Neuronal stem cell (in vitro differentiated cells): ENCODE measurements at places on chromosomes 1 and 21.
A peak's percentile ranks its signal among the peaks of the same experiment; 100 is the strongest.

GRCh38 chr1:35655196-35655595 is 13.9 kb upstream of the PSMB2 start:
- no peak overlapping the region for H3K4me3 ChIP-seq
- peaks cover 6% of the 10 kb centered on the region for H3K27me3 ChIP-seq
- no peak overlapping the region for H3K27ac ChIP-seq
- no peaks in the 10 kb centered on the region for H3K4me1 ChIP-seq

DNA sequence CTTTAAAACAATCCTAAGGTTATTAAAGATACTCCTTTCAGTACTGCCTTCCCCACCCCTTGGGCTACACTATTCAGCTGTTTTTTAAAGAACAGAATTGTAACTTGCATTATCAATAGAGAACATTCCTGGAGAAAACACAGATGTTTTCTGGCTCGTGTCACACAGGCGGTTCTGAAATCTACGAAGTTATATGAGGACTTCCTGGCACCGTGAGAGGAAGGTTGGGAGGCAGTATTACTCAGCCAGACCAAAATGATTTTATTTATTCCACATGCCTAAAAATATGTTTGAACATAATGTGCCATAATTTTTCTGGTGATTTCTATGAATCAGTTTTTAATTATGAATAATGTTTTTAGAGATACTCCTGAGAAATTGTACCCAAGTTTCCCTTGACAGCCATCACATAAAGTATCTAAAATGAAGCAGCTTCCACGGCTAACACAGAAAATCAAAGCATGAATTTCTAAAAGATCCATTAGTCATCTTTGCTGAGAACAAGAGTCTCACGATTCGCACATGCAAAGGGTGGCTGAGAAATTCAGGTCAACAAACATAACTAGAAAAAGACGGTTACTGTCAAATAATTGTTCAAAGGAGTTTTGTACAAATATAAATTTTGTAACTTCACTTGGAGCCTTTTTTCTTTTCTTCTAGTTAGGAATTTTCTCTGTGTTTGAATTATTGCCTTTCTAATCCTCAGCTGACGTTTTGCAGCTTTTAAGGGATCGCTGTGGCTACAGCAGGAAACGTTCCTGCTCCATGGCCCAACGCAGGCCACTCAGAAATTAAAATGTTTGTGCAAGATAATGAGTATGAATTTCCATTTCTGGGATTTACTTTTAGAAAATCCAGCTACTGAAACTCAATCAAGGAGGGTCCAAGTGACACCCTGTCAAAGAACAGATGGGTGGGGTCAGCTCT is 8.0 kb upstream of the SIM2 start:
- no peak overlapping the region for H3K27ac ChIP-seq
- H3K27me3 ChIP-seq, result peaks cover 92% of the 10 kb centered on the region
- no peak for DNase-seq

DNA sequence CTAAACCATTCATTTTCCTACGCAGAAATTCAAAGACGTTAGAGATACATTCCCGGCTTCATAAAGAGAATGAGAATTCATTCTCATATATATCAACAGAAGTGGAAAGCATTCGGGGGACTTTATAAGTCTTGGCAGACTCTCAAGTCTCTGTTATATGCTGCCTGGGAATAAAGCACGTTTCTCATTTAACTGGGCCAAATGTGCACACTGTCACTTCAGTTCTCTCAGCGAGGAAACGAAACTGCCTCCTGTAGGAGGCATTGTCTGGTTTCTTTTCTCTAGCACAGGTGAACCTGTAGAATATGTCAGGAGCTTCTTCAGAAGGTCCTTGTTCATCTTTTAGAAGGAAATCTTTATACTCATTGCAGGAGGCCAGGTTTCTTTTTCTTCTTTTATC is 367.6 kb downstream of the PTBP2 start:
- no peak for DNase-seq
- no peaks in the 10 kb centered on the region for H3K36me3 ChIP-seq
- H3K27ac ChIP-seq, result no peak overlapping the region
- H3K27me3 ChIP-seq, result no peaks in the 10 kb centered on the region

DNA sequence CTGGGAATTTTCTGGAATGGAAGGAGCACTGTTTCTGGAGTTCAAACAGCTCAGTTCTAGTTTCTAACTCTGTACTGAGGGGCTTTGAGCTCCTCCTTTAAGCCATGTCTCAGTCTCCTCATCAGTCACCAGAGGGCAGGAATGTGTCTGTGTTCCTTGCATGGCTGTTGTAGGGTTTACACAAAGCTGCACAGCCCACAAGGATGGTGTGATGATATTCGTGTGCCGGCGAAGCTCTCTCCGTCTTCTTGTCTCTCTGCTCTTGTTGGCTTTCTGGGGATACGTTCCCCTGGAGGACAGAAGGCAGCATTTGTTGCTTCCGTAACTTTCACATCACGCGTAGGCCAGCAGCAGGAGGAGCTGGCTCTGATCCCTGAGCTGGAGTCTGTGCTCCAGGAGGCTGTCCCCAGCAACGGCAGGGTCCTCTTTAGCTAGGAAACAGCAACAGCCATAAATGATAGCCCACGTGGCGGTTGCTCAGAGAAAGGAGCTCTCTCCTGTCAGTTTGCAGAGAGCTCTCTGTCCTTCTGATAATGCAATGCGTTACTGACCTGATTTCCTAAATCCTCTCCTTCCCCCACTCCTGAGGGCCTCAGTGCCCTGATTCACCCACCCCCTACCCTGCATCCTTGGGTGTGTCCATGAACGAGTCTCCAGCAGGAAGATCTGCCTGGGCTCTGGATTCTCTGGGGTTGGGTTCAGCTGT is 189.2 kb upstream of the VAMP3 start:
- no peak overlapping the region for H3K27ac ChIP-seq
- peaks cover 6% of the 10 kb centered on the region for H3K4me1 ChIP-seq
- H3K4me3 ChIP-seq, result no peak overlapping the region
- no peaks in the 10 kb centered on the region for H3K36me3 ChIP-seq

- H3K4me1 ChIP-seq, result peaks cover 7% of the 10 kb centered on the region
- no peak overlapping the region for H3K27ac ChIP-seq
- H3K4me3 ChIP-seq, result no peak overlapping the region
- peaks cover 40% of the 10 kb centered on the region for H3K27me3 ChIP-seq
- DNase-seq, result no peak
Observed at GRCh38 chr1:154489695-154490274, 12.2 kb upstream of the TDRD10 start.

GRCh38 chr1:158810311-158810710 is 20.8 kb upstream of the MNDA start:
- no peak overlapping the region for H3K27ac ChIP-seq
- H3K27me3 ChIP-seq, result no peaks in the 10 kb centered on the region
- no peak for DNase-seq
- H3K4me3 ChIP-seq, result no peak overlapping the region
- no peaks in the 10 kb centered on the region for H3K4me1 ChIP-seq

DNA sequence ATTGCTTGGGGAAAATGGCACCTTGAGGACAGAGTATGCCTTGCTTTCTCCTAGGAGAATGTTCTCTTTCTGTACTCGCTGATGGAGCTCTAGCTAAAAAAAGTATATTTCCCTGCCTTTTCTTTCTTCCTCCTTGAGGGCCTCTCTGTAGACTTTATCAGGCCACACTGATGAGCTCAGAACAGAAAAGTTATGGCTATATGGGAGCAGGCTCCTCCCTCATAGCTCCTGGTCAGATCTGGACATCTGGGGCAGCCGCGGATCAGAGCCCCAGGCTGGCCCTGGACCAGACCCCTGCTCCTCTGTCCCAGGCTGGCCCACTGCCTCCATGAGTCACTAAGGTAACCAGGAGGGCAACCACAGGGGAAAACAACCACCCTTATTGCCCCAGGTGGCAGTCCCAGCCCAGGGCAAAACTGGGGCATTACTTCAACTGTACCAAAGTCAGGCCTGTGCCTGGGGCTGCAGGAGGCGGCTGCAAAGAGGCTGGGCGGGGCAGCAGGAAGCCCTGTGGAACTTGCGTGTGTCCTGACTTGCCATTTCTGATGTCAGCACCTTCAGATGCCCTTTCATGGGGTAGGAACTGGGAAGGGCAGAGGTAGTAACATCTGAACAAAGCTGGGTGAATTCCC is 26.3 kb upstream of the ZNF648 start:
- no peaks in the 10 kb centered on the region for H3K36me3 ChIP-seq
- DNase-seq, result no peak
- no peak overlapping the region for H3K4me3 ChIP-seq
- H3K27ac ChIP-seq, result no peak overlapping the region
- H3K27me3 ChIP-seq, result no peaks in the 10 kb centered on the region

- no peak for DNase-seq
- no peak overlapping the region for H3K4me3 ChIP-seq
- no peak overlapping the region for H3K27ac ChIP-seq
- peaks cover 58% of the 10 kb centered on the region for H3K27me3 ChIP-seq
- peaks cover 7% of the 10 kb centered on the region for H3K4me1 ChIP-seq
Observed at GRCh38 chr1:118984722-118985639, 3.2 kb downstream of the TBX15 start.

DNA sequence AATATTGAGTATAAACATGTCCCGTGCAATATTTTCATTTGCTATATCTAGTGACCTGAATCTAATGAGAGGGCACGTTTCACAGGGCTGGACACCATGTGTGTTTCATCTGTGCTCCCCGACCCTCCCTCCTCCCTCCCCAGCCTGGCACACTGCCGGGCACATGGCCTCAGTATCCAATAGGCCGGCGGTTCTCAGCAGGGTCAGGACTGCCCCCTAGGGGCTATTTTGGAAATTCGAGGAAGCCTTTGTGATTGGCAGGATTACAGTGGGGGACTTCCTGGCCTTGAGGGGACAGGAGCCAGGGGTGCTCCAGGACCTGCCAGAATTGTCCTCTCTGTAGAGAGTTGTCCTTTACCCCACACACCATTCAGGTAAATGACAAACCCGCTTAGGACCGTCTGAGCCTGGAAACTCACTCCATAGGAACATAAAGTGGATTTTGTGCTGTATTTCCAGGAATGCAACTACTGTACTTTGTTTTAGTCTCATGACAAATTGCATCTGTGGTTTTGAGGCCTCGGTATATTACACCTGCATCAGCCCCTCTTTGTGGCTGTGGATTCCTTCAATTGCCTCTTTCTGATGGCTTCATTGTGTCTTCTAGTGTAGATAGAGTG is 109.5 kb upstream of the SIM2 start:
- no peaks in the 10 kb centered on the region for H3K27me3 ChIP-seq
- H3K4me1 ChIP-seq, result no peaks in the 10 kb centered on the region
- no peak overlapping the region for H3K27ac ChIP-seq
- H3K4me3 ChIP-seq, result no peak overlapping the region

DNA sequence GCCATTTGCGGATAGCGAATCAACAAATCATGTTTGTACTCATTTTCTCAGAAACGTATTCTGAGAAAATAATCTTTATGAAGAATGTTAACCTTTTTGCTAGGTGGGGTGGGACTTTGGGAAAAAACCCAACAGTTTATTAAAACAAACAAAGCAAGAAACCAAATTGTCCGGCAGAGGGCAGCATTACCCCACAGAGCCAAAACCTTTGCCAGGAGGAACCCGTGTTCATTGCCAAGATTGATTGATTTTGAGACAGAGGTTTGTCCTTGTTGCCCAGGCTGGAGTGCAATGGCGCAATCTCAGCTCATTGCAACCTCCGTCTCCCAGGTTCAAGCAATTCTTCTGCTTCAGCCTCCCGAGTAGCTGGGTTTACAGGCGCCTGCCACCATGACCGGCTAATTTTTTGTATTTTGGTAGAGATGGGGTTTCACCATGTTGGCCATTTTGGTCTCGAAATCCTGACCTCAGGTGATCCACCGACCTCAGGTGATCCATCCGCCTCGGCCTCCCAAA is 70.8 kb upstream of the RHOU start:
- no peak overlapping the region for H3K4me3 ChIP-seq
- peak; percentile 75 for DNase-seq
- no peak overlapping the region for H3K27ac ChIP-seq
- H3K36me3 ChIP-seq, result no peaks in the 10 kb centered on the region
- H3K27me3 ChIP-seq, result peaks cover 3% of the 10 kb centered on the region

DNA sequence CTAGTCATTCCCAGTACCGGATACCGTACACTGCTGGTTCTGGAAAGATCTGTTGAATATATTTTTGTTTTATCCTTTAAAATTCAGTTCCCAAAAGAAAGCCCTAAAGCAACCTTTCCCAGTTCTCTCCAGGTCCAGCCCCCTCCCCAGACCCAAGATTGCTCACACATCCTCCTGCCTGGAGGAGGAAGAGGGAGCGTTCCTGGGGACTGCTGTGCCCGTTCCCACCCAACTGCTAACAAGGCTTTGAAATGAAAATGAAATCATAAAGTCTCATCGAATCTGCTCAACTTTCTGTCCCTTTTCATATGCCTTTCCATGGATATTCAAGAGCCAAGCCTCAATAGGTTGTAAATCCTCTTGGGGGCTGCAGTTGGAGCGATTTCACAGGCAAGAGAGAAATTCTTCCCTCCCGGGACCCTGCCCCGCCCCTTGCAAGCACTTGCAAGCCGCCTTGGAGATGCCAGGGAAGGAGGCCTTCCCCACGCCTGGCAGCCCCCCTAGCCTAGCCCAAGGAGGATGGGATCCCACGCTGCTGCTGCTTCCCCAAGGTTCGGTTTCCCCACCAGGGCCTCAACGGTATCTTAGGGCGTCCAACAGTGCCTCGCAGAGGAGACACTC is 113.2 kb upstream of the CACHD1 start:
- no peak for DNase-seq
- H3K36me3 ChIP-seq, result no peaks in the 10 kb centered on the region
- no peak overlapping the region for H3K4me3 ChIP-seq
- no peaks in the 10 kb centered on the region for H3K27me3 ChIP-seq

DNA sequence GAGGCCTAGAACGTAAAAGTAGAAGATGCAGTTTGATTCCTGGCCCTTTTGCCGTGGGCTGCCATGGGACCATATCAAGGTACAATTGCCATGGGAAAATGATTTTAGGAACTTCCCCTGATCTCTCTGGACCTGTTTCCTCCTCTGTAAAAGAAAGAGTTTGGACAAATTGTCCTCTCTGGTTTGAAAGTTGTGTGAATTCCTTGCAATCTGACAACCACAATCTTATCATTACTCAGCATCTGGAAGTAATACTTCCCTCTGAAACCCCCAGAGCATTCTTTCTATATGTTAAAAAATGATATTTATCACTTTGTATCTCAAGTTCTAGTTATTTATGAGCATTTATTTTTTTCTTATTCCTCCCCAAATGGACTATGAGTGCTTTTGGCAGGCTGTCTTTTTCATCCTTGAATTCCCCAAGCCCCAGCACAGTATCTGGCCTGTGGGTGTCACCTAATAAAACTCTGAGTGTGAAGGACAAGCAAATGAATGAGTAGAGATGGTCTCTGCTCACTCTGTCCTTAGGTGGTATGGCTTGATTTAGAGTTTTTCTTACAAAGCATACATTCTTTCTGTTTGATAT is 181.1 kb downstream of the DYRK1A start:
- no peaks in the 10 kb centered on the region for H3K27me3 ChIP-seq
- H3K36me3 ChIP-seq, result no peaks in the 10 kb centered on the region
- no peak overlapping the region for H3K4me3 ChIP-seq
- no peaks in the 10 kb centered on the region for H3K4me1 ChIP-seq
- H3K27ac ChIP-seq, result no peak overlapping the region
- DNase-seq, result no peak
